ENCODE measurements at places on chromosomes 1 and 21.
A peak's percentile ranks its signal among the peaks of the same experiment; 100 is the strongest.

DNA sequence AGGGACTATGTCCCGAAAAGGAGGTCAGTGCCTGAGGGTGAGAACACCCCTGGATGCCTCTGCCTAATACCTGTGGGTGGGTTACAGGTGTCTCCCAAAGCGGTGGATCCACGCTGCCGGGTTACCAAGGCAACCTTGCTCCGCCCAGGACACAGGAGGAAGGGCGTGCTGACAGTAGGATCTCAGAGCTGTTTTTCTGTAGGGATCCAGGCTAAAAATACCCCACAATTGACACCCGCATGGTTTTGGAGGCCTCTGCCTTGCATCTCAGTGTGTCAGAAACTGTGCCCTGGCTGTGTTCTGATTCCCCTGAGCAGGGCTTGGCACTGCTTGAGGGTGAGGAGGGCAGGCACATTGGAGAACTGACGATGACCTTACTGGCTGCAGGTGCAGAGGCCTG, 118.0 kb downstream of the IER5 start:
- no peak for DNase-seq

- DNase-seq = no peak
These were observed 39.4 kb upstream of the CAMK1G start for GRCh38 chr1:209544098-209544497.

GRCh38 chr1:84598846-84599741, 24.9 kb upstream of the CTBS start:
- no peak for DNase-seq

GRCh38 chr21:31262728-31263127, 81.3 kb downstream of the TIAM1 start:
- no peak for DNase-seq

DNA sequence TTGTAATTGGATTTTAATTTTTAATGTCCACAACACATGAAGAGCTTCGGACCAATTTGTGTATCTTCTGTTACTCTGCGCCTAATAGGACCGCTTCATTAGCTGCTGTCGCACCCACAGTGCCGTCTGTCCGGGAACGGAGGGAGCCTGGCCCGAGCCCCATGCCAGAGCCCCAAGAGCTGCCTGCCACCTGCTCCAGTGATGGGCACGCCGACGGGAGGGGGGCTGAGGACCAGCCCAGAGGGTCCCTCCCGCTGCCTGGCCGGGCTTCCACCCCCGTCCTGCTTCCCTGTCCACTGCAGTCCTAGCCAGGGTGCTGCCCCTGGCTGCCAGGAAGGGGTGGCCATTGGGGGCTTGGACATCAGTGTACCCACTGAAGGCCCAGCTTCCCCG, 30.3 kb upstream of the PLCH2 start:
- no peak for DNase-seq

GRCh38 chr1:1432951-1433803, 2.3 kb upstream of the VWA1 start:
- peak; percentile 80 for DNase-seq

- DNase-seq = no peak
These were observed 453.5 kb downstream of the KIF26B start for GRCh38 chr1:245608271-245608670.

DNA sequence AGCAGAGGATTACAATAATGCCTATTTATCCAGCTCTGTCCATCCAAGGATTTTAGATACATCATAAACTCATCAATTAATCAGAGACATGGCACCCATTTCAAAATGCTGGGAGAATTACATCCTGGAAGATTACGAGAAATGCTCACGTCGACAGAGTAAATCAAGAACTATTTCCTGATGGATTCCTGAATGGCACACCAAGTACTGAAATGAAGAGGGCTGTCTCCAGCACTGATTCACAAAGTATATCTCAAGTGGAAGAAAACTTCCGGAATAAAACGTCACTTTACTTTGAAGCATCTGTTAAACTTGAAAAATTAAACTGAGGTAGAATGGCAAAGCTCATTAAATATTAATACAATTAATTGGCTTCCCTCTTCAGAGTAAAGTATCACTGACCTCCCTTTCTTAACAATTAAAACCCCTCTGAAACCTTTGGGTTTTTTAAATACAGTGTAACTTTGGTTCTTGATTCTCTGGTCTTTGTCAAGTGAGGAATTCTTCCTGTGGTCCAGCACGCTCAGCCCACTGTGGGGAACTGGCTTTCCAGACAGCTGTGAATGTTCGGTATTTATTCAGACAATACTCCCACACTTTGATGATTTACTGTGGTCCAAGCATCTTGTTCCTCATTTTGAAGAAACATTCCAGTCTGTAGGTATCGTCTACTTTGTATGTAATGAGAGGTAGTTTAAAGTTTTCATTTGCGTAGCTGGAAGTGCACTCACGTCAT, 288.0 kb downstream of the NFIA start:
- DNase-seq = no peak

GRCh38 chr1:25918615-25919014, 12.4 kb upstream of the STMN1 start:
- DNase-seq = no peak

GRCh38 chr1:234535763-234536515, 57.0 kb upstream of the TARBP1 start:
- peak; percentile 84 for DNase-seq

- peak; percentile 83 for DNase-seq
These were observed at the start of gene SLC6A9 for GRCh38 chr1:44031252-44032169. TSS of gene SLC6A9 (minus strand) at chr1:44031462. CDS start at chr1:44024277, 7,185 bp downstream.

DNA sequence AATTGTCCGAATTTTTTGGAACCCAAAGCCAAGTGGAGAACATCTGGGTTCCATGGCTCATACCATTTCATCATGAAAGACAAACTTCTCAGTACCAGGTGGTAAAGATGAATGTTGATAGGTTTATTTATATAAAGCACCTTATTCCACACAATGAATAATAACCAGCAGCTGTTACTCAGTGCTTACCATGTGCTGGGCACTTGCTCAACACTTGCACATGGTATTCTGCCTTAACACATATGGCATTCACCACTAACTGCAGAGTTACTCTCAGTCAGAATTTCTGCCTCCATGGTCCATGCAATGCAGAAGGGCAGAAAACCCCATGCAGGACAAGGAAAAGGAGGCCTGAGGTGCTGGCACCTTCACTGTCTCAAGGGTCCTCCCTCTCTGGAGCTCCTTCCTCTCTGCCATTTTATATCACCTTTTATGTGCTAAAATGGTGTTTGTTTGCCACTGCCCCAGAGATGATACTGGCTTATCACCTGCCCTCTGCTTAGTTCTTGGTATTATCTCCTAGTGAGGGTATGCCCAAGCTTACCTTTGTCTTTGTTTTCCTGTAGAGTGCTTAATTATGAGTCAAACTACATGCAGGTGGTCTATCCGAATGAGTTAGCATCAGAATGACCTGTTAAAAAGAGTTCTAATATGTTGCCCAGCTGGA, 76.7 kb upstream of the ZNF326 start:
- DNase-seq = no peak

GRCh38 chr1:157288996-157289395, 150.8 kb upstream of the ETV3 start:
- no peak for DNase-seq

DNA sequence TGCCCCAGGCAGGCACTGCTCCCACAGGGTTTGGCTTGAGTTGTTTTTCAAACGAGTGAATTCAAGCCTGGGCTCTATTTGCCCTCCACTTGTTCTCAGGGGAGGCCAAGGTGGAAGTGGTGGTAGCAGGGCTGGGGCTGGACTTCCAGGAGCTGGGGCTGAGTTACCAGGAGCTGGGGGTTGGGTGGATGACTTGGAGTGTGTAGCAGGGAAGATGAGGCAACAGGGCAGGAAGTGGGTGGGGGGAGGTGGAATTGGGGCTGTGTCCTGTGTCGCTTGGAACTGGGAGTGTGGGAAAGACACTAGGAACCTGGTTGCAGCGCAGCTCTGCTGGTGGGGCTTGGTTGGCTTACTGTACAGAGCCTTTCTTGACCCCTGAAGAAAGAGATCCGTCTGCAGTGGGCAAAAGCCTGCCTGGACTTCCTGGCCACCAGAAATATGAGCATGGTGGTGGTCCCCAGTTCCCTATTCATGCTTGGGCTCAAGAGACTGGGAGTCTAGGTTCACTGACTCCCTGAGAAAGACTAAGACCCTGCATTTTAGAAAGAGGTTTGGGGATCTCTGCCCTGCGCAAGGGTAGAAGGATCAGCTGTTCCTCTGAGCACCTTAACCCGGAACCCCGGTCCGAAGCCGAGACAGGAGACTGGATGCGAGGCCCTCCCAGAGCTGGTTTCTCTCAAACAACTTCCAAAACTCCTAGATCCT, 3.1 kb downstream of the TFAP2E start:
- peak; percentile 55 for DNase-seq

GRCh38 chr1:98045767-98046641, 125.2 kb upstream of the DPYD start:
- no peak for DNase-seq

DNA sequence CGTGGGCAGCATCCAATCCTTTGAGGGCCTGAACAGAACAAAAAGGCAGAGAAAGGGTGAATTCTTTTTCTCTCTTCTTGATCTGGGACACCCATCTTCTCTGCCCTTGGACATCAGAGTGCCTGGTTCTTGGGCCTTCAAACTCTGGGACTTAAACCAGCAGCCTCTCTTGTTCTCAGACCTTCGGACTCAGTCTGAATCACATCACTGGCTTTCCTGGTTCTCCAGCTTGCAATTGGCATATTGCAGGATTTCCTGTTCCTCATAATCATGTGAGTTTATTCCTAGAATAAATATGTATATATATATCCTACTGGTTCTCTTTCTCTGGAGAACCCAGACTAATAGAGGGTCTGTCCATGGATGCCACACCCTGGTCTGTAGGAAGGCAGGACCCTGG, 16.3 kb upstream of the TENT5C start:
- DNase-seq = no peak

All from aorta (tissue), 5 donors.